ENCODE measurements at places on chromosomes 2 and 18.

DNA sequence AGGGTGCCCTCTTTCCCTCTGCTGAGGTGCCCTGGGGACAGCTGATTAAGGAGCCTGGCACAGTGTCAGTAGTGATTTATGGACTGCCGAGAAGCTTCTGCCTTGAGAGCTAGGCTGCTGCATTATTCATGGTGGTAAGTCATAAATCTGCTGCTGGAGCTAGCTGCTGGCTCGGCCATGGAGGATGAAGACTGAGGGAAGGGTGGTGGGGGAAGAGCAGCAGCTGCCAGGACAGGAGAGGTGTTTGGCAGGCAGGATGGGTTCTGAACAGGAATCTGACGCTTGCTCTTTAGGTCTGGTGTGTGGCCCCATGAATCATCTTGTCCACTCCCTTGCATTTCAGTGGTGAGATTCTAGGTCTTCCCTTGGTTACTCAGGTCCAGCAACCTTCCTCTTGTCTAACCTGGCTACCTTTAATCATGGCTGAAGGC is 296.3 kb downstream of the DYSF start:
- no peak for DNase-seq
- H3K36me3 ChIP-seq: no peaks in the 10 kb centered on the region
- no peaks in the 10 kb centered on the region for H3K4me1 ChIP-seq

DNA sequence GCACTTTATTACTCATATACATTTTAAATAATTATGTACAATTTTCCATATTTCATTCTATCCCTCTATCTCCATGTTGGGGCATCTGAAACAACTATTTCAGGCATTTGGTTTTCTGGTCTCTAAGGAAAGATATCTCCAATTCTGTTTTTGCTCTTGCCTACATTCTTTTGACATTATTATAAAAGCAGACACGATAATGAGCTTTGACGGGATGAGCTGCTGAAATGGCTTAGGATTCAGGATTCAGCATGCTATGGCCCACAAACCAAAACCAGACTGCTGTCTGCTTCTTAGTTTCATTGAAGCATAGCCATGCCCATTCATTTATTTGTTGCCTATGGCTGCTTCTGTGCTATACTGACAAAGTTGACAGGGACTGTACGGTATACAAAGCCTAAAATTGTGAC is 42.7 kb upstream of the GLS start:
- no peaks in the 10 kb centered on the region for H3K27me3 ChIP-seq
- H3K36me3 ChIP-seq: no peaks in the 10 kb centered on the region
- H3K4me1 ChIP-seq: no peaks in the 10 kb centered on the region
- no peak overlapping the region for H3K27ac ChIP-seq
- H3K4me3 ChIP-seq: no peak overlapping the region

- no peak overlapping the region for H3K4me3 ChIP-seq
- no peak for DNase-seq
- no peak overlapping the region for H3K27ac ChIP-seq
Measured at GRCh38 chr18:49959176-49959575, 145.8 kb upstream of the ACAA2 start.

GRCh38 chr2:234373060-234373459 is 123.8 kb downstream of the ARL4C start:
- H3K27ac ChIP-seq: no peak overlapping the region
- no peaks in the 10 kb centered on the region for H3K36me3 ChIP-seq
- peaks cover 3% of the 10 kb centered on the region for H3K4me1 ChIP-seq
